ENCODE measurements at places on chromosomes 1 and 21.

GRCh38 chr1:104932030-104932915 is 1182.6 kb downstream of the AMY1C start:
- no peak for DNase-seq

DNA sequence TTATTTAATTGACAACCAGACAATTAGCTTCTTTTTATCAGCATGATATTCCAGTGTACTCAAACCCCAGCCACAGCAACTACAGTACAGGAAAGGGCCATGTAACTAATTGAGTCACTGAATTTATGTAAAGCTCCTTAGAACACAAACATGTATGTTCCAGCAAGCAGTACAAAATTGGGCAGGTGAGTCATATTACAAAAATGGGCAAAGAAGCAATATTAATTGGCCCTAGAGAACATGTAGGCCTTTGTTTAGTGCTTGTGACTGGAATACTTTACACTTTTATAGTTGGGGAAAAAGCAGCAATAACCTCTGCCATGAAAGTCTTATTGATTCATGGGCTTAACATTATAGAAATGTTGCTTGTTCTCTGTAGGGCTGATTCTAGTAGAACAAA is 31.8 kb downstream of the CLEC20A start:
- peak; percentile 63 for DNase-seq

DNA sequence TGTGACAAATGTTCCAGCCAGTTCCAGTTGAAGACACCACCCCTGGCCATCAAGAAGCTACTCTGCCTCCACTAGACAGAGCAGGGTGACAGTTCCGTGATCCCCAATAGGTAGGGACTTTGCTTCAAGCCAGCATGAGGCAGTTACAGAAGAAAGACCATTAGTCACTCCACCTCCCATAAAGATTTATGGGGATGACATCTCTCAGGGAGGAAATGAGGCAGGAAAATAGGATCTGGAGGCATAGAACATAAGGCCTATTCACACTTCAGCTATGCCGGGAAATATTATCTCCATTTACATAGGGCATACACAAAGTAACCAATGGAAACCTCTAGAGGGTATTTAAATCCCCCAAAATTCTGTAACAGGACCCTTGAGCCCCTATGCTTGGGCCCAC is 3.5 kb upstream of the GBP7 start:
- no peak for DNase-seq

DNA sequence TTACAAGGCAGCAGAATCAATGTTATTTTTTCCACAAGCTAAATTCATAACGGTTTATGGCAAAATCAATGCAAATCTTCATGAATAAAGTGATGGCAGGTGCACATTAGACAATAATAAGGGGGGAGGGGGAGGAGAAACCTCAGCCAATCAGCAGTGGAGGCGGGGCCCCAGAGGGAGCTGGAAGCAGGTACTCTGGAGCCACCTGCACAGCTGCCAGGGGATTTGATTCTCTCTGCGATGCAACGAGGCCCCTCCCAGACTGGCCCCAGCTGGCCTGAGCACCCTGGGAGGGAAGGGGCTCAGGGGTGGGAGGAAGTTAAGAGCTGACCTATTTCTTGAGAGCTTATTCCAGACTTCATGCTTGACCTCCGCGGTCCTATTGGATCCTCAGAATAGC is 127.8 kb upstream of the IGSF21 start:
- DNase-seq = no peak

DNA sequence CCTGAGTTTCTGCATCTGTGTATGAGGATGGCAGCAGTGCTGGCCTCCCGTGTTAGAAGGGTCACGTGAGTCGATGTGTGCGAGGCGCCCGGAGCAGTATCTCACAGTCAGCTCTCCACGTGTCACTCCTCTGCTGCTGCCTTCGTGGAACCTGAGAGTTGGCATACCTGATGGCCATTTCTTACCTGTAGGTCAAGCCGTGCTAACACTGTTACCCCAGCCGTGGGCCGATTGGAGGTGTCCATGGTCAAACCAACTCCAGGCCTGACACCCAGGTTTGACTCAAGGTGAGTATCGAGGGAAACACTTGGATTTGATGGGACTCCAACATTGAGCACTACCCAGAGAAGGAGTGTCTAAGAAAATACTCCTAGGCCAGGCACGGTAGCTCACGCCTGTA is 10.7 kb downstream of the CDCA8 start:
- DNase-seq = no peak

Data from AG10803 (cell line).